ENCODE measurements at places on chromosomes 4 and X. TPM values are rescaled to one million over a fixed set of nuclear protein-coding genes. Genes with fewer than 3 reads are reported as not detected.

Gene MSX1
- total RNA-seq, result 2.9 TPM

Gene RIBC1
- 0.29 TPM for total RNA-seq

DNA sequence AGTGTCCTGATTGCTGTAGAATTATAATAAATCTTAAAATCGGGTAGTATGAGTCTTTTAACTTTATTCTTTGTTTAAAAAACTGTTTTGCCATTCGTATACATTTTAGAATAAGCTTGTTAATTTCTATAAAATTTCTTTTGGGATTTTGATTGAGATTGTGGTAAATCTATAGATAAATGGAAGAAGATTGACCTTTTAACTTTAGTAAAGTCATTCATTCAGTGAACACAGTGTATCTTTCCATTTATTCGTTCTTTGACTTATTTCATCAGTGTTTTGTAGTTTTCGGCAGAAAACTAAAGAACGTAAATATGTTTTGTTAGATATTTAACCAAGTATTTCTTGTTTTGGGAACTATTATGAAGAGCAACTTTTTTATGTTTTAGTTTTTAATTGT is 38.9 kb downstream of the DRD5 start:
- no peak for DNase-seq

Gene TACR3
- not detected for total RNA-seq
